Head of caudate nucleus (tissue), 42 donors: ENCODE measurements at places on chromosomes 12 and 14.

- DNase-seq, result no peak
Measured at GRCh38 chr14:76274324-76274723, 101.6 kb upstream of the ESRRB start.

DNA sequence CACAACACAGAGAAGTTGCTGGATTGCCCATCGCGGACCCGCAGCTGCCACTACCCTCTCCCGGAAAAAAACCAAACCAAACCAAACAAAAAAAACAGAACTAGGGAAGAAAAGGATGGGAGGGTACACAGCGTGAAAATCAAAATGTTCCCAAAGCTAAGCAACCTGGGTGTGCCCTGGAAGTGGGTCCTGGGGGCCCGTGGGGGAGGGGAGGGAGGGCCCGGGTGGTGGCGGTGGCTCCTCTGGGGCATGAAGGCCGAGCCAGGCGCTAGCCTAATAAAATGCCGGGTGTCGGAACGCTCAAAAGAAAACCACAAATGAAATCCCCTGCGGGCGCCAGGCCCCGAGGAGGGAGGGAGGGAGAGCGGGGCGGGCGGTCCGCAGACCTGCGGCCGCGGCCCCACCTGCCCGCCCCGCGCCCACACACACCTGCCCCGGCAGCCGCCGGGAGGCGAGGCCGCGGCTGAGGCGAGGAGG is 787 bp downstream of the HECTD4 start:
- no peak for DNase-seq

DNA sequence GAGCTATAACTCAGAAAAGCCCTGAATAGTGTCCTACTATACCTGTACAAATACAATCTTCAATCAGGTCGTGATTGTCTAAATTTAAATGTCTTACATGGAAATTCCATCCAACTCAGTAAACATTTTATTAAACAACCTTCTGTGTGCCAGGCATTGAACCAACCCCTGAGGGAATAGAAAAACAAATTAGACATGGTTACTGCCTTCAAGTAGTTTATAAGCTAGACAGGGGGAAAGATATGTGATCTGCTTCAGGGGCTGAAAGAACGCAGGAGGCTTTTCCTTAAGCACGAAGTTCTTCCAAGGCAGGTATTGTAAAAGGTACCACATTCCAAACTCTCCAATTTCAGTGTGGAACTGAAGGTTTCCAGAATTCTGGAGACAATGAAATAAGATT is 39.7 kb upstream of the STAB2 start:
- no peak for DNase-seq

DNA sequence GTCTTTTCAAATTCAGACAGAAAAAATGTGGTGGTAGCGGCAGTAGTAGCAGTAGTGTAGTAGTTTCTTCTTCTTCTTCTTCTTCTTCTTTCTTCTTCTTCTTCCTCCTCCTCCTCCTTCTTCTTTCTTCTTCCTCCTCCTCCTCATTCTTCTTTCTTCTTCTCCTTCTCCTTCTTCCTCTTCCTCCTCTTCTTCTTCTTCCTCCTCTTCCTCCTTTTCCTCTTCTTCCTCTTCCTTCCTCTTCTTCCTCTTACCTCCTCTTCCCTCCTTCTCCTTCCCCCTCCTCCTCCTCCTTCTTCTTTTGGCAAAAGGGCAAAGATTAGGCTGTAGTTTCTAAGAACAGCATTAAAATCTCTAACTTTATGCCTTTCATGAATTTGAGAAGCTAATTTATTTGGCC is 59.6 kb upstream of the INSM2 start:
- no peak for DNase-seq

- DNase-seq, result no peak
Measured at GRCh38 chr12:24012528-24012927, 63.1 kb upstream of the SOX5 start.

DNA sequence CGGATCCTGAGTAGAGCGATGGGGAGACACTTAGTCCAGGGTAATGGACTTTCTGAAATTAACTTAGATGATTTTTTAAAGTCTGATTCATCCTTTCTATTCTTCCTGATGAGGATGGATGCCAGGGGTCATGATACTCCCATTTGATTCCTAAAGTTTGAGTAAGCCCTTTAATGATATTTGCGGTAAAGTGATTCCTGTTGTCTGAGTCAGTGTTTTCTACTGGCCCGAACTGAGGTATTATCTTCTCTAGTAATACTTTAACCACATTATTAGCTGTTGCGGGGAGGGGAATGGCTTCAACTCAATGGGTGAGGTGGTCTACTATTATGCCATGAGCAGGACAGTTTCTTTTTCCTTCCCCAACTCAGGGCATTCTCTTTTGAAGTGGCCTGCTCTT is 111.6 kb downstream of the RIN3 start:
- DNase-seq, result no peak

DNA sequence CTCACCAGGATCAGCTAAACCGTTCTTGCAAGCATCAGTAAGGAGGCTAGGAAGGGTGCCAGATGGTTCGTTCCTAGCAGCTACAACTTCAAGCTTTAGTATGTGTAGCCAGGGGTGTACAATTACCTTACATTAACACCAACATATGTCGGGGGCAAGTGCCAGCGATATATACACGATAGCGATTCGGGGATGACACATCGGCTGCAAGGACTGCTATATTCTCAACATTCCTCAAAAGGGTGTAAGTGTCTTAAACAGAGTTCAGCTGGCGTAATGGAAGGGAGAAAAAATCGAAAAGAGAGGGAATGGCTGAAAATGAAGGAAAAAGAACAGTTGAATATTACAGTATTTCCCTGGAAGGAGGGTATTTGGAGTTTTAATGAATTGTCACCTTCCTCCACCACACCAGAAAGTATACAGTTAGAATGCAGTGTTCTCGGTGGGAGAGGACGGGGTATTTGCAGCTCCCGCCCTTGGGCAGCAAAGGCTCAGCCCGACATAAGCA is 545 bp downstream of the LIMA1 start:
- DNase-seq, result no peak

DNA sequence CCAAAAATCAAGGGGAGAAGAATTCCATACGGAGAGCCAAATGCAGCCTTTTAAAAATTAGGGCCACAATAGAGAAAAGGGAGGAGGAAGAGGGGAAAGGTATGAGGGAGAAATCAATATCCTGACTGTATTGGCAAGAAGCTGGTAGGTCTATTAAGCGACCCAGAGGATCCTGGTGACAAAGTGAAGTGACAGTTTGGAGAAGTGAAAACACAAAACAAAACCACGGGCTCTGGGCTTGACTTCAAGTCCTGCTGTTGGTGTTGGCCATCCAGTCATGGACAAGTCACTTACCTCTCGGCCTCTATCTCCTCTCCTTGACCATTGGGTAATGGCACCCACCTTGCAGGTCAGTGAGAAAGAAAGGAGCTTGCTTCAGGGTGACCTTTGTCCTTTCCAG is 47.0 kb upstream of the KCNA5 start:
- peak; percentile 27 for DNase-seq

GRCh38 chr12:94427501-94428381 is 31.9 kb downstream of the CEP83 start:
- no peak for DNase-seq

DNA sequence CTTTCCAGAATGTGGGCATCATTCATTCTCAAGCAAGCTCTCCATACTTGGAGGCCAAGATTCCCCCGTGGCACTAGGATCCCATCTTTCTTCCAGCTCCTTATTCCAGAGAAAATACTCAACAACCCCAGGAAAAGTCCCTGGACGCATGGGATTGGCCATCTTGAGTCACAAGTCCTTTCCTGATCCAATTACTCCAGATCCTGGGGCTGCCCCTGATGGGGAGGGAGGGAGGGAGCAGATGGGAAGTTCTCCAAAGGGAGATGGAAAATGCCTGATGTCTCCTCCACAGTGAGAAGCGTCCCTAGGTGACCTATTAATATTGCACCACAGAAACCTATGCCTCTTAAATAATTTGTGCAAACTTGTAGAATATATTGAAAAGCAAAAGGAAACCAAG is 12.4 kb upstream of the KCNK13 start:
- no peak for DNase-seq

DNA sequence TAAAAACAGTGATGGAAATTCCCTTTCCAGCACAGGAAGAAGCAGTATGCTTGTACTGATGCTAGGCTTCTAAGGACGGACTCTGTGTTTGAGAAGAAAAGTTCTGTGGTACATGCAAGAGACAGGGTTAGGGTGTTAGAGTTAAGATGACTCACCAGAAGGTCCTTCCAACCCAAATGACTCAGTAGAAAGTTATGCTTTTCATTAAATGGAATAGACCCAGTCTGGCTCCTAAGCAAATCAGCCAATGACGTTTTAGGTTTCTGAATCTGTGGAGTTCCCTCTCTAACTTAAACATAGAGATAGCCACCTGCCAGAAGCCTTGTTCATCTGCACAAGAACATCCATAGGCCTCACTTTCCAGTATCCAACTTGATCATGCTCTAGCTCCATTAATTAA is 5.7 kb downstream of the PTHLH start:
- DNase-seq, result no peak

GRCh38 chr12:40192704-40193255 is 32.0 kb upstream of the LRRK2 start:
- DNase-seq, result no peak

- DNase-seq, result no peak
Measured at GRCh38 chr12:99147130-99147529, 500.4 kb upstream of the GARIN6 start.

DNA sequence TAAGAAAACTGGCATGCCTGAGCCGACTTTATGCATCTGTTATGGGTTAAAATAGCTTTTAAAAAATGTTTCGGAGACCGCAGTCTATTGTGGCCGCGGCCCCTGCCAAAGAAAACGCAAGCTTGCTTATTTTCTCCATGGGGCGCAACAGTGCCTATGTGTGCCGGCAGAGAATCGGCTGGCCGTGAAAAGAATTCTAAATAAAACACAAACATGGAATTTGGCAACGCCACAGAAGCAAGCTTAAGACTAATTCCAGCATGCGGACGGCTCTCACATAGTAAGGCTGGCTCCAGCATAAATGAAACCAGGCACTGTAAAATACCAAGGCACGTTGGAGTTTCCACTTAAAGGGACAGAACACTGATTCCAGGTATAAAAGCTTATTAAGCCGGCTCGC is 56.7 kb downstream of the BCL11B start:
- no peak for DNase-seq

DNA sequence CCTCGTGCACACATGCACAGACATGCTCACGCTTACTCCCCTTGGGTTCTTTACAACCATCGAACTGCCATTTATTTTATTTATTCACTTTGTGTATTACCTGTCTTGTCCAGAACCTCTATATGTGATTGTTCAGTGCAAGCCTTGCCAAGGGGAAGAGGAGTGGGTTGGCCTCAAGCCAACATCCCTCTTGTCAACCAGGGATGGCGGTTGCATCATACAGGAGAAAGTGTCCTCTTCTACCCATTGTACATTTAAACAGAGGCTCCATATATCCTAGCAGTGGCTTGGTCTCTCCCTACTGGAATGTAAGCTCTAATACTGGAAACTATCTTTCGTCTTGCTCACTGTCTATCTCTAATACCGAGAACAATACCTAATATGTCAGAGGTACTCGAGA is 108.4 kb downstream of the C12orf42 start:
- DNase-seq, result no peak

GRCh38 chr14:57182760-57183503 is 85.8 kb downstream of the EXOC5 start:
- DNase-seq, result no peak
